ENCODE measurements at places on chromosomes 2 and 18.

DNA sequence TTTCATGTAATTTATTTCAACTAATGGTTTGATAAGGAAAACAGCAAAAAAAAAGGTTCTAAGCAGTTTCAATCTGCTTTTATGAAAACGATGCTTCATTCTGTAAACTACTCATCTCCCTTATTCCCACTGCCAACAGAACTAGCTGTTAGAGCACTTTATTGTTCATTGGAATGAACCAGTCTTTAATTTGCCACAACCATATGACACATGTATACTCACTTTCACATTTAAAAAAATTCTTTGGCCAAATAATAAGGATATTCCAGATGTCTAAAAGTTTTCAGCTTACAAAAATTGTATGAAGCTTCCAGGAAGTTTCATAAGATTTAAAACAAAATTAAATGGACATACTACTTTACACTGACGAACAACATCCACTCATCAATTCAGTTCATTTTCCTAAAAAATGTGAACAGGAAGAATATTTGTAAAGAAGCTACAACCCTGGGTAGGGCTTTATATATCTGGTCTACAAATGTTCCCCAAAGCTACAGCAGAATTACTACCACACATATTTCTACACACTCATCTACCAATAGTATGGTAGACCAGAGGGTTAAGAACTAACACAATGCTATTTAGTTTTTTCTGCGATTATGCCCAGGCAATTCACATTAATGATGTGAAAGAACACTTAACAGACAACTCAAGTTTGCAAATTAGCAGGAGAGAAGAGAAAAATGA, 37.7 kb downstream of the ZNF521 start:
- no peak for DNase-seq

- no peak for DNase-seq
These were observed 50.6 kb downstream of the PSMD14 start for GRCh38 chr2:161358838-161359237.

DNA sequence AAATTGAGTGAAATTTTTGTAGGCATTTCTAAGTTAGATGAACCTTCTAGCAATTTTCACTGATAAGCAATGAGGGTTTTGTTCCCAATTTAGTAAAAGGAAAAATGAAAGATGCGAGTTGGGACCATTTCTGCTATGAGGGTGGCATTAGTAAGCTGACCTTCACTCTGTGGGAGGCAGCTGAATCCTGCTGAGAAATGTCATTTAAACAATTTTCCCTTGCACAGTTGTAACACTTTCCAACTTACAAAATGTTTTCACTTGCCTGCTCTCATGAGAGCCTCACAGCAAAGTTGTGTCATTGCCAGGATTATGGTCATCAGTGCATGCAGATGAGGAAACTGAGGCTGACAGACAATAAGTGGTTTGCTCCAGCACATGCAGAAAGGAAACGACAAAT, 527.7 kb downstream of the TNS1 start:
- no peak for DNase-seq

DNA sequence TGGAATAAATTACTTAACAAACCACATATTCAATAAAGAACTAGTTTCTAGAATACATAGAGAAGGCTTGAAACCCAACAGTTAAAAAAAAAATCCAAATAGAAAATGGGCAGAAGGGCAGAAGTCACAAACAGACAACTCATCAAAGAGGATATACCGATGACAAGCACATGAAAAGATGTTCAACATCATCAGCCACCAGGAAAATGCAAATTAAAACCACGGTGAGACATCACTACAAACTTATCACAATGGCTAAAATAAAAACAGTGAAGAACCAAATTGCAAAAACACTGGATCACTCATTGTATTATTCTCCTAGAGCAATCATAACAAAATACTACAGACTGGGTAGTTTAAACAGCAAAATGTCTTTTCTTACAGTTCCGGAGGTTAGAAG, 14.5 kb downstream of the SESTD1 start:
- DNase-seq, result peak; percentile 27

DNA sequence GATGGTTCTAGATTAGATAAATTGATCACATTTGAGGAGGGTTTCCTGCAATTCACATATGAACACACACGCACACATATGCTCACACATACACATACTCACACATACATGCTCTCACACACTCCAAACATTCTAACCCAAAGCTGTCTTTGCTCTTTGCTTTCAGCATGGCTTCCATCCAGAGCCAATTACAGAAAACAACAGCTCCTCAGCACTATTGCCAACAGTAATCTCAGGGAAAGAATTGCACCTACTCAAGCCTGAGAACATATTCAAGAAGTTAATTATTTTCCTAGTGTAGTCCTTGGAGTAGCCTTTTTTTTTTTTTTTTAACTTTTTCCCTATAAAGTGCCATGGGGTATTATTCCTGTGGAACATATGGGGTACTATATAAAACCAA, 246.9 kb upstream of the PARD3B start:
- DNase-seq, result no peak

- no peak for DNase-seq
These were observed 449.7 kb upstream of the CHAC2 start for GRCh38 chr2:53317861-53318260.
